ENCODE measurements at places on chromosomes 7 and 10. TPM values are rescaled to one million over a fixed set of nuclear protein-coding genes. Genes with fewer than 3 reads are reported as not detected.

Gene PILRA
- 8.0 TPM for total RNA-seq

Gene AP1S1
- 63.9 TPM for total RNA-seq

Gene MMP21
- 0.17 TPM for total RNA-seq

Gene SLC13A1
- total RNA-seq = 132 TPM

Gene LRRN3
- total RNA-seq = 0.81 TPM

Gene ANKRD2
- 2.3 TPM for total RNA-seq

Gene VGF
- total RNA-seq = 0.29 TPM

Gene PAPOLB
- 0.14 TPM for total RNA-seq

Gene TYW1
- 14.0 TPM for total RNA-seq

Gene ICA1
- total RNA-seq = 26.4 TPM

Gene PDGFA
- total RNA-seq = 51.2 TPM

Gene TSPAN33
- total RNA-seq = 16.2 TPM

Gene MRLN
- total RNA-seq = not detected

Gene GCK
- total RNA-seq = 0.95 TPM

Gene CFAP70
- 3.6 TPM for total RNA-seq

DNA sequence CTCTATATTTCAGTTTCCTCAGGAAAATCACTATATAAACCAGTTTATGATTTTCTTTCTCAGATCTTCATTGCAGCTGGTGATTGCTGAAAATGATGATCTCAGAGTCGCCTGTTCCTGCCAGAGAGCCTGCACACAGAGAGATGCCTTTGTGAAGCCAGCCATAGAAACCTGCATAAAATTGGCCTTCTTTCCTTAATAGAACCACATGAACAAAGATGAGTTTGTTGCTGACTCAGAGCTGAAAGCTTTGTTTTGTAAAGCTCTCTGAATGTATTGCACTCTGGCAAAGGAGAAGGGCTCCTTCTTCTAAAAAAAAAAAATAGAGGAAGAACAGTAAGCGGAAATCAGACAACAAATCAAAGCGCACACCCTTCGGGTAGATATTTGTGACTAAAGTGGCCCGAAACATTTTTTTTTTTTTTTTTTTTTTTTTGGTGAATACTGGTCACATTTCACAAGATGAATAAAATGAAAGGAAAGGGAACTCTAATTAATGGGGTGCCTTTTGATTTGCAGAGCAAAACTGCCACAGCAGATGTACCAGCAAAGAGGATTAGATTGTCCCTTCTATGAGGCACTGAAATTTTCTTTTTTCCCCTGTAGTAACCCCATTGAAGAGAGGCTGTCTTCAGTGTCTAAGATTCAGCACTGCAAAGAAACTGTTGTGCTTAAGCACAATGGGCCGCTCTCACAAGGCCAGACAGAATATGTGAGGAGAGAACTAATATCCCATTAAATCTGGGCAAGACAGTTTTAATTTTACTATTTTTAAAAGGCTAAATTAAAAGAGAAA lies 75.1 kb upstream of the PTPRZ1 start:
- DNase-seq = no peak

DNA sequence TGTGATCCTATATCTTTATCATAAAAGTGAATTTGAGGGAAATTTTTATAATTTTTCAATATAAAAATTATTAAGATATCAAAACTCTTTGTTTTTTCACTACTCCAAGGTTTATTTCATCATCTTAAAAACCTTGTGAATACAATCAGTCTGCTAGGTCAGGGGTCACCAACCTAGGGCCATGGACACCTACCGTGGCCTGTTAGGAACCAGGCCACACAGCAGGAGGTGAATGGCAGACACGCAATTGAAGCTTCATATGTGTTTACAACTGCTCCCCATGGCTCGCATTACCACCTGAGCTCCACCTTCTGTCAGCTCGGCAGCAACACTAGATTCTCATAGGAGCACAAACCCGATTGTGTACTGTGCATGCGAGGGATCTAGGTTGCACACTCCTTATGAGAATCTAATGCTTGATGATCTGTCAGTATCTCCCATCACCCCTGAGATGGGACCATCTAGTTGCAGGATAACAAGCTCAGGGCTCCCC lies 271.2 kb upstream of the C7orf33 start:
- no peak for DNase-seq

- DNase-seq = peak; percentile 41
Observed at GRCh38 chr7:102260856-102261255, 25.8 kb upstream of the SH2B2 start.

DNA sequence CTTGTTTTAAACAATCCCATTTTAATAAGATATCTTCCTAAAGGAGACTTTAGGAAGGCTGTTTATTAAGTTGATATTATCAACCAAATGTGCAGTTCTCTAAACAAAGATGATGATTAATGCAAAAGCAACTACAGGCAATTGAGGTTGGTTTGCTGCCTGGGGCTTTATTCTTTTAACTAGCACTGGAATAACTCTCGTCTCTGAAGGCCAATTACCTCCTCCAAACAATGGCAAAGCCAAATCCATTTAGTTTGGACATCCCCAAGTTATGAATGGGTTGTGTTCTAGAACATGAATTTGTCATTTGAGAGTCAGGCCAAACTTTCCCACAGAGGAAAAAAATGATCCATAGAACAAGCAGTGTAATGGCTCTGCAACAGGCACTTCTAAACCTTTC lies 114.1 kb downstream of the SLC16A9 start:
- no peak for DNase-seq

DNA sequence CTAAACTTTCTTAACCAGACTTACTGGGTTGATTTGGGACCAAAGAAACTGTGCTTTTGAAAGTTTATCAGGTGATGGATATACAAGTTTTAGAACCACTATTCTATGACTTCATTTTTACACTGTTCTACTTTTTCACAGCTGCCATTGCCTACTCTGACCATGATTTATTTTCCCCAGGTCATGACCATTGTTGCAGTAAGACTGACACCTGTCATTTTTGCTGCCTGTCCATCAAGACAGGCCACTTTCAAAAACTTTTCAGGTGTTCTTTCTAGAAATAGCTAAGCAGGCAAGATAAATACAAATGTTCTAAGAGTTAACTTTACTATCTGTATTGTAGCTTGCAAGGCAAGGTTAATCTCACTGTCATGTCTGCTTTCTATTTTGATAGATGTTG lies 147.9 kb upstream of the SEMA3C start:
- no peak for DNase-seq

- DNase-seq = no peak
Observed at GRCh38 chr7:122689346-122690109, 9.4 kb downstream of the RNF133 start.

DNA sequence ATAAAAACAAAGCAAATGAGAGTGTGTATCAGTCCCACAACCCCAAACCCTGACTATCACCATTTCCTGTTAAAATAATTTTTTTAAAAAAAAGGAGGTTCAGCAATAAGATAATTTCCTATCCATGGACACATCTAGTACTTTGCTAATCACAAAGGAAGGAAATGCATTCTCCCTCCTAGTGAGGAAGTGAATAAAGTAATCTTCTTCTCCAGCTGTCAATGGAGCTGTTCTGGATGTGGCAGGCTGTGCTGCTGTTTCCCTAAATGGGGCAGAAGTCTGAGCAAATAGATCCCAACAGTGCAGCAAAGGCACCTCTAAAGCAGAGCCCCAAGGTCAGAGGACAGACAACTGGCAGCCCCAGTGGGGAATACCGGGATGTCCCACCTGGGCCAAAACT lies 540.0 kb downstream of the KCNMA1 start:
- no peak for DNase-seq

DNA sequence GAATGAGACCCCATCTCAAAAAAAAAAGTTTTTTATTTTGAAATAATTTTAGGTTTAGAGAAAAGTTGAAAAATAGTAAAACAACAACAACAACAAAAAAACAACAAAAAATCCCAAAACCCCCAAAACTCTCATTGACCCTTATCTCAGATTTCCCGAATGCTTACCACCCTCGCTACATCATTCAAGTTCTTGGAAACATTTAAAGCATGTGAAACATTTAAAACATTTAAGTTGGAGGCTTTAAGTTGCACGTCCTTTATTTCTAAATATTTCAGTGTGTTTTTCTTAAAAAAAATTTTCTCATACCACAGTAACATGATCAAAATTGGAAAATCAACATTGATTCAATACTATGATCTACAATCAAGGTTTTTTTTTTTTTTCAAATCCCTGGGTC lies 382 bp upstream of the ARMS2 start:
- DNase-seq = no peak

DNA sequence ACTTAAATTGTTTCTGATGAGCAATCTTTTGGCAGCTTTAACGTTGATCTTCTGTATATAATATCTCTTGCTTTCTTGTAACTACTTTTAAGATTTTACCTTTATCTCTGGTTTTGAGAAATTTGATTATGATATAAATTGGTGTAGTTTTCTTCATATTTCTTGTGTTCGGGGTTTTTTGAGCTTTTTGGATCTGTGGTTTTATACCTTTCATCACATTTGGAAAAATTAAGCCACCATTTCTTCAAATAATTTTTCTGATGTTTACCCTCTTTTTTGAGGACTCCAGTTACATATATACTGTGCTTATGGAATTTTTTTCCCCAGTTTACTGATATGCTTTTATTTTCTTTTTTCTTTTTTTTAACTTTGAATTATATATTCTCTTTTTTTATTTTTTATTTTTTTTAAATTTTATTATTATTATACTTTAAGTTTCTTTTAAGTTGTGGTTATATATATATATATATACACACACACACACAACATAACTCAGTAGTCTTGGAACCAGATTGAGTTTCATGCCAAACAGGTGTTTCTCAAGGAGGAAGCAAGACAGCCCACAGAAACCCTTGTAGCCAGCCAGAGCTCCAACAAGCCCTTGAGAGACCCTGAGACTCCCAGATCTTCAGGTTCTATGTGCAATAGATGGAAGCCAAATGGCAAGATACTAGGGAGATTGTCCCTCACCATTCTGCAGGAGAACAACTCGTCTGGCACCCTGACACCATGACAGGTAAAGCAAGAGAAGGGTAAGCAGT lies 27.5 kb upstream of the NME8 start:
- no peak for DNase-seq

GRCh38 chr7:46168671-46169383 lies 247.8 kb upstream of the IGFBP3 start:
- no peak for DNase-seq

- no peak for DNase-seq
Observed at GRCh38 chr7:33233659-33234058, 104.3 kb downstream of the BBS9 start.

- DNase-seq = no peak
Observed at GRCh38 chr7:81135324-81135723, 216.5 kb upstream of the SEMA3C start.

DNA sequence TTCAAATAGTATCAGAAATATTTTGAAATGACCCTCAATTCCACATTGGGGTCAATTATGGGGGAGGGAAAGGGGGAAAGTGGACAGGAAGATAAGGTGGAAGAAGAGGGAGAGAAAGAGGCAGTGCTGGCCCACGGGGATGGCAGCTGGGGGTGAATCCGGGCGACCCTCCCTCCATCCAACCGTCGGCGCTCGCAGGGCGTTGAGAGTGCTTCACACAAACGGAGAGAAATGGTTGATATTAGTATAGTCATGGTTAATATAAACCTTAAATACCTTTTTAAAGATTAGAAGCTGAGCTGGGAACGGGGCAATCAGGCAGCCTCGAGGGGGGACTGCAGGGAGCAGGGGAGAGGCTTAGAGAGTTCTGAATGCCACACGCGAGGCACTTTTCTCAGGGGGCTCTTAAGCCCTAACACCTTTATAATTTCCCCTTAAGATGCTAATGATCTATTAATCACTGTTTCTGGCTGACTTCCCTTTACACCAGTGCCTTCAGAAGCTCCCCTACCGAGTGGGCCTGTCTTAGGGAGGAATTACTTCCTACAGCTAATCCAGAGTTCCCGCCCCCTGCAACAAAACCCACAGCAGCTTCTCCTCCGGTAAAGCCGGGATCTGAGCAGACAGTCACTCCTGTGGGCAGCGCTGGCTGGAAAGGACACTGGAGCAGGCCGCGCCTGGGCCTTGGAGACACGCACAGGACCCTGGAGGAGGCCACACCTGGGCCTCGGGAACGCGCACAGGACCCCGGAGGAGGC lies 39.5 kb downstream of the PRKAG2 start:
- DNase-seq = no peak

DNA sequence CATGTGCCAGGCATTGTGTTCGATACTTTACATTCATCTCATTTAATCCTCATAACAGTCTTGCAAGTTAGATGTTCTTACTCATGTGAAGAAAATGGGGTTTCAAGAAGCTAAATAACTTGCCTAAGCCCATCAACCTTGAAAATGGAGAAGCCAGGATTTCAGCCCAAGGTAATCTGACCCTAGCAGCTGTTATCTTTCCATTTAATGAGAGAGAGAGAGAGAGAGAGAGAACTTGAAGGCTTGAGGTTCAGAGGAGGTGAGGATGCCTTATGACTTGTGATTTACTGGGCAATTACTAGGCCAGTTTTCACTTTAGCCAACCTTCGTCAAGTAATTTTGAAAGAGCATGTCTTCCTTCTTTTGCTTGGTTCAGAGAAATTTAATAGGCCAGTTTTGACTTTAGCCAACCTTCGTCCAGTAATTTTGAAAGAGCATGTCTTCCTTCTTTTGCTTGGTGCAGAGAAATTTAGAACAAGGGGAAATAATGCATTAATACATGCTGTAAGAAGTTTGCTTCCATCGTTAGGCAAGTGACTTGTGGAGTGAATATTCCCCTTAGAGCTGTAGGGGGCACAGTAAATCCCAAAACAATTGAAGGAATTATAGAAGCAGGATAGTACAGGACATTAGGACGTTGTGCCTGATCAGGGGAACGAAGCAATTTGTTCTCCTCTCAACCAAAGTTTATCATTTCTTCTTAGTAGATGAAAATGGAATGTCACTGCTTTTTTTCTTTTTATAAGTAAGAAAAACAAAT lies 143.0 kb upstream of the BMPER start:
- DNase-seq = no peak

DNA sequence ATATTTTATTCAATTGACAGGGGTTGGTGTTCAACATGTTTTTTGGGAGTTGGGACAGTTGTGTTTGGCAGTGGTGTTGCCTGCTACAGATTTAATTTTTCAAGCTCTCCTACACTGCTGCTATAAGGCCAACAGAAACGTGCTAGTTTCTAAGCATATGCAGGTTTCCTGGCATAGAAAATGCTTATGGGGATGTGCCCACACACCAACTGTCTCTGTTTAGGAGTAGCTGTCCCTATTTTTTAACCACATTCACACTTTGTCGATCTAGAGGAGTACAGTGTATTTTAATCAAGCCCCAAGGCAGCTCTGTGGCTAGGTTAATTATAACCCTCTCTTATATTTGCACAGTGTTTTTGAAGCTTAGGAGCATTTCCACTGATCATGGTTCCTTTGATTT lies 28.6 kb downstream of the TMEM178B start:
- DNase-seq = no peak

DNA sequence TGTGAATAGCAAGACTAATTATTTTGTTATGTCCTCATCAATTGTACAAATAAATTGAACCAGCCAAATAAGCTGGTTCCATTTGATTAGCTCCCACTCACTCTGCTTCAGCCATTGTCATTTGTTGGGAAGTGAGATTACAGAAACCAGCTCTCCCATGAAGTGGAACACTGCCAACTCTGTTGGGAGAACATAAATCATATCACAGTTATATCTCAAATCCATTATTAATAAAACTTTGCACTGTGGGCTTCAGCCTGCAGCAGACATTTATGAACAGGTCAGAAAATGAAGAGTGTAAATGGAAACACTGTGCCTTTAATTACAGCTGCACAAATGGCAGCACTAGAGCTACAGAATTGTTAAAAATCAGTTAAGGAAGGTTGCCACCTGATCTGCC lies 46.7 kb upstream of the TEX47 start:
- DNase-seq = no peak

- no peak for DNase-seq
Observed at GRCh38 chr10:5500162-5500670, 846 bp upstream of the CALML5 start.

All from mucosa of gallbladder (tissue), 1 donor.